Activated CD8-positive, alpha-beta T cell treated with anti-CD3 and anti-CD28 coated beads, Interleukin-2, amount 10 ng/mL, durations not matched to agents 7 days and 5 days (primary cell): ENCODE measurements at places on chromosomes 6 and 20. TPM values are rescaled to one million over a fixed set of nuclear protein-coding genes. Genes with fewer than 3 reads are reported as not detected.
A peak's percentile ranks its signal among the peaks of the same experiment; 100 is the strongest.

SUMO4 gene
- 10.1 TPM for total RNA-seq

STMN3 gene
- total RNA-seq = 13.1 TPM

SDCBP2 gene
- total RNA-seq = 2.0 TPM

SLC52A3 gene
- not detected for total RNA-seq

C4A gene
- 3.6 TPM for total RNA-seq

DNA sequence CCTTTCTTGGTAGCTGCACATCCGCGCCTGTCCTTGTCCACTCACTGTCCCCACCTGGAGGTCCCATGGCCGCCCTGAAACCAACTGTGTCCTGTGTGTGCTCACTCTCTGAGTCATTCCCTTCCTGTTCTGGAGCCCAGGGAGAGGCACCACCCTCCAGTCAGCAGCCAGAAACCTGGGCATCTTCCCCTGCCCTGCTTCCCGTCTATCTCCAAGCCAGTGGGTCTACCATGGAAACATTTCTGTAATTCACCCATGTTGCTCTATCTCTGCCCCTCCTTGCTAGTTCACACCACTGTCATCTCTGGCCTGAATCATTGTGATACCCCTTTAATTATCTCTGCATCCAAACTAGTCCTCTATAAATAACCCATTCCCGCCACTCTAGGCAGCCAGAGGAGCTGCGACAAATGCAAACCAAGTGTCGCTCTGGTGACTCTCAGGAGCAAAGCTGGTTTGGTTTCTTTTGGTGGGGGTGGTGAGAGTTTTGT is 28.8 kb upstream of the SYNJ2 start:
- no peaks in the 10 kb centered on the region for H3K4me1 ChIP-seq
- peaks cover 18% of the 10 kb centered on the region for H3K27me3 ChIP-seq
- H3K27ac ChIP-seq = no peak overlapping the region
- DNase-seq = no peak
- H3K36me3 ChIP-seq = no peaks in the 10 kb centered on the region
- H3K4me3 ChIP-seq = no peak overlapping the region

GRCh38 chr6:4776131-4776492 is at the start of gene CDYL:
CDYL (plus strand) TSS chr6:4776404; CDS start chr6:4776784, 380 bp downstream.
- H3K27me3 ChIP-seq = peaks cover 24% of the 10 kb centered on the region
- peak; percentile 89 for DNase-seq
- H3K4me1 ChIP-seq = peaks cover 39% of the 10 kb centered on the region
- peak within 1 kb of the TSS; percentile 85 for H3K27ac ChIP-seq
- H3K4me3 ChIP-seq = peak within 1 kb of the TSS; percentile 83
- peaks cover 12% of the 10 kb centered on the region for H3K36me3 ChIP-seq

- H3K27me3 ChIP-seq = peaks cover 4% of the 10 kb centered on the region
- H3K4me3 ChIP-seq = no peak overlapping the region
- DNase-seq = no peak
- no peaks in the 10 kb centered on the region for H3K36me3 ChIP-seq
- H3K27ac ChIP-seq = no peak overlapping the region
- peaks cover 8% of the 10 kb centered on the region for H3K4me1 ChIP-seq
These were observed 137.1 kb downstream of the BMP7 start for GRCh38 chr20:57129303-57129702.
